Camera-type eye (tissue), 1 donor: ENCODE measurements at places on chromosomes 16 and 17. TPM values are rescaled to one million over a fixed set of nuclear protein-coding genes. Genes with fewer than 3 reads are reported as not detected.

LITAF gene
- total RNA-seq = 42.8 TPM

CCL5 gene
- 2.1 TPM for total RNA-seq

APOBR gene
- total RNA-seq = 0.60 TPM

CCR7 gene
- not detected for total RNA-seq

TBC1D28 gene
- total RNA-seq = not detected

IL21R gene
- total RNA-seq = 0.33 TPM

BCO1 gene
- total RNA-seq = 11.5 TPM

CCDC137 gene
- total RNA-seq = 33.9 TPM

STX1B gene
- 9.1 TPM for total RNA-seq

CACNA1G gene
- 23.5 TPM for total RNA-seq

KRT12 gene
- 50.0 TPM for total RNA-seq

CCL7 gene
- total RNA-seq = not detected
